ENCODE measurements at places on chromosomes 4 and X. TPM values are rescaled to one million over a fixed set of nuclear protein-coding genes. Genes with fewer than 3 reads are reported as not detected.

DNA sequence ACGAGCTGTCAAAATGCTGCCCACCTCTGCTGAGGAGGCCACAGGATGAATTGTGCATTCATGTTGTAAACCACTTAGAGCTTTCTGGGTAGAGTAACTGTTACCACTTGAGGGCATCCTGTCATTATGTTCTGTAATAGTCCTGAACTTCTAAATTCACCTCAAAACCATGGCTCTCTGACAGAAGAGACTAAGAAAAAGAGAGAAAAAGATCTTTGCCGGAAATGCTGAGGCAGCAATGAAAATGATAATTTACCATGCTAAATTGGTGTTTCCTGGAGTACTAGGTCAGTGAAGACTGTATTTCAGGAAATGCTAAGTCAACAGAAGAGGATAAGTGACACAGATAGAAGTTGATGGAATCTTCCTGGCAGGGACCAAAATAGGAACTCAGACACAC is 942.3 kb upstream of the SLIT2 start:
- H3K4me1 ChIP-seq = no peaks in the 10 kb centered on the region
- no peak overlapping the region for H3K4me3 ChIP-seq
- no peaks in the 10 kb centered on the region for H3K27me3 ChIP-seq
- no peaks in the 10 kb centered on the region for H3K36me3 ChIP-seq

GRCh38 chr4:80685214-80685613 is 345.3 kb upstream of the BMP3 start:
- no peaks in the 10 kb centered on the region for H3K27me3 ChIP-seq
- no peak overlapping the region for H3K27ac ChIP-seq
- no peak for DNase-seq
- no peaks in the 10 kb centered on the region for H3K4me1 ChIP-seq
- H3K4me3 ChIP-seq = no peak overlapping the region

- H3K36me3 ChIP-seq = no peaks in the 10 kb centered on the region
- no peak overlapping the region for H3K4me3 ChIP-seq
- H3K4me1 ChIP-seq = no peaks in the 10 kb centered on the region
- no peaks in the 10 kb centered on the region for H3K27me3 ChIP-seq
Measured at GRCh38 chr4:39227906-39228305, 45.6 kb downstream of the WDR19 start.

DNA sequence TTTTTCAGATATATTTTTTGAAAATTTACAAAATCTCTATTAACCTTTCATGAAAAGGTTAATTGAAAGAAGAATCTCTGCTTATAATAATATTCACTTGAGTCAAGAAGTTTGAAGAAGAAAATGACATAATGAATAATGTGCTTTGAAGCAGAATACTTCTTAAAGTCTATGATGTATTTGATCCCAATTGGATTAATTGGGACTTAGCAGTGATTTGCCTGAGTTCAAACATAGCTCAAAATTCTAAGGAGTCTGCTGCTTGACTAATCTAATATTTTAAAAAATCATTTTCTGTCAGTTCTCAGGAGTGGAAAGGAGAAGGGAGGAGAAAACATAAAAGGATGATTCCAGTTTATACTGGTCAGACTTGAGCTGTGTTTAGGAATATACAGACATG is 1150.4 kb upstream of the INTU start:
- no peak for DNase-seq
- no peaks in the 10 kb centered on the region for H3K36me3 ChIP-seq
- no peak overlapping the region for H3K27ac ChIP-seq
- no peaks in the 10 kb centered on the region for H3K4me1 ChIP-seq
- no peak overlapping the region for H3K4me3 ChIP-seq

DNA sequence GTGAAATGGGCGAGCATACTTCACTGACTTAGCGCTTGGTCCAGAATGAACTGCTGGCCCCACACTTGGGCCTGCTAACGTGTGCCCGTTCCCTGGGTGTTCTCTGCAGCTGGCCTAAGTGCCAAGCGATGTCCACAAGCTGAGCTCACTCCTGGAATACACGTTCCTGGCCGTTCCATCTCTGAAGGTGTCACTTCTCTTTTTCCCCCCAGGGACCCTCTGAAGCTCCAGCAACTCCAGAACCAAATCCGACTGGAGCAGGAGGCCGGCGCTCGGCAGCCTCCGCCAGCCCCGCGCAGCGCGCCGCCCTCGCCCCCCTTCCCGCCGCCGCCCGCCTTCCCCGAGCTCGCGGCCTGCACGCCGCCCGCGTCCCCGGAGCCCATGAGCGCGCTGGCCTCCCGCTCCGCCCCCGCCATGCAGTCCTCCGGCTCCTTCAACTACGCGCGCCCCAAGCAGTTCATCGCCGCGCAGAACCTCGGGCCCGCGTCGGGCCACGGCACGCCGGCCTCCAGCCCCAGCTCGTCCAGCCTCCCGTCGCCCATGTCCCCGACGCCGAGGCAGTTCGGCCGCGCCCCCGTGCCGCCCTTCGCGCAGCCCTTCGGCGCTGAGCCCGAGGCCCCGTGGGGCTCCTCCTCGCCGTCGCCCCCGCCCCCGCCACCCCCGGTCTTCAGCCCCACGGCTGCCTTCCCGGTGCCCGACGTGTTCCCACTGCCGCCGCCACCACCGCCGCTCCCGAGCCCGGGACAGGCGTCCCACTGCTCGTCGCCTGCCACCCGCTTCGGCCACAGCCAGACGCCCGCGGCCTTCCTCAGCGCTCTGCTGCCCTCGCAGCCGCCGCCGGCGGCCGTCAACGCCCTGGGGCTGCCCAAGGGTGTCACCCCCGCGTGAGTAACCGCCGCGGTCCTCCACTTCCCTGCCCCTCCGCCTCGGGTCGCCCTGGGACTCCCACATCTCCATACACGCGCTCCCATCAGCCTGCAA is 132.3 kb downstream of the CBR4 start:
- H3K27me3 ChIP-seq = no peaks in the 10 kb centered on the region
- H3K27ac ChIP-seq = no peak overlapping the region
- H3K36me3 ChIP-seq = no peaks in the 10 kb centered on the region
- peak overlapping the region; percentile 32 for H3K4me3 ChIP-seq

DNA sequence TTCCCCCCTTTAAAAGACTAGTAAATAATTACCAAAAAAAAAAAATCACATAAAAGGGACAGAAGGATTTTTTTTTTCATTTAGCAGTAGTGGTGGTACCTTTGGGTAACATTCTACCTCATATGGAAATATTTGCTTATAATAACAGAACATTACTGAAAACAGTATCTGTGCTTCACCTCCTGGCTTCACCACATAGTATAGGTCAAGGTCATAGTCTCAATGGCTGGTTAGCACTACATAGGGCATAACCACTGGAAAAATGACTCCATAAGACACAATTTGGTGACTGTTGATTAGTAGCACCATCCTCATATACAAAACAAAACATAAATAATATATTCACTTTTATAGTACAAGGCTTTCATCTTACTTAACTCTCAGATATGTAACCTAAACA is 34.7 kb downstream of the MANBA start:
- no peak overlapping the region for H3K4me3 ChIP-seq
- H3K27me3 ChIP-seq = no peaks in the 10 kb centered on the region
- no peaks in the 10 kb centered on the region for H3K4me1 ChIP-seq

GRCh38 chr4:97994765-97995465 is 148.4 kb downstream of the STPG2 start:
- H3K27ac ChIP-seq = no peak overlapping the region
- no peak overlapping the region for H3K4me3 ChIP-seq
- no peaks in the 10 kb centered on the region for H3K27me3 ChIP-seq
- no peaks in the 10 kb centered on the region for H3K4me1 ChIP-seq
- H3K36me3 ChIP-seq = no peaks in the 10 kb centered on the region
- DNase-seq = no peak

DNA sequence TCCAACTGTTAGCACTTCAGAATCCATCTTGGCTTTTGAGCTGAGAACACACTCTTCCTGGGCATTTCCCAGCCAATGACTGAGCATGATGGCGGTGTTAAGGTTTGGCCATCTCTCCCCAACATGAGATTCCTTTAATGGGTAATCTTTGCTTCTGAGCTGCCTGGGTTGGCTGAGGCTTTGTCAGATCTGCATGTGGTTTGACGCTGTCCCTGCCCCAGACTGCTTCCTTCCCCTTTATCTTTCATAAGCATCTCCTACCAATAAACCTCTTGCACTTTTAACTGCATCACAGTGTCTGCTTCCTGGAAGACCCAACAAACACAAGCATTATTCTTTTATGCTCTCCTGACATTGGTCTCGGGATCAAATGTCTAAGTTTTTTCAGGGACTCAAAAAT is 31.5 kb upstream of the DIPK2B start:
- no peak overlapping the region for H3K4me3 ChIP-seq
- no peaks in the 10 kb centered on the region for H3K36me3 ChIP-seq
- H3K4me1 ChIP-seq = no peaks in the 10 kb centered on the region
- H3K27me3 ChIP-seq = no peaks in the 10 kb centered on the region
- H3K27ac ChIP-seq = no peak overlapping the region
- no peak for DNase-seq

DNA sequence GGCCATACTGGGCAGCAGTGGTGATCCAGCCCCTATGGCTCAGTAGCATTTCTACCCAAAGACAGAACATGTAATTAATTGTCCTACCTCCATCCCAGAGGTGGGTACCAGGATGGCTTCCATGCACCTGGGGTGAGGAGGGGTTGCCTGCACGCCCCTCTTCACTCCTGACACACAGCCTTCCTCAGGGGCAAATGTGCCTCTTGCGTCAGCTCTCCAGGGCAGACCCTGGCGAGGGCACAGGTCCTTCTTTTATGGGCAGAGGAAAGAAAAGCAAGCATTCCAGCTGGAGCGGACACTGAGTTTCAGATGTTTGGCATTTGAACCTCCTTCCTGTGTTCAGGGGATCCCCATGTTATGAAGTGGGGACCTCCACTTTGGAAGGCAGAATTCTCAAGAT is 95.6 kb downstream of the PHKA2 start:
- no peaks in the 10 kb centered on the region for H3K27me3 ChIP-seq
- DNase-seq = no peak
- no peaks in the 10 kb centered on the region for H3K4me1 ChIP-seq
- no peak overlapping the region for H3K4me3 ChIP-seq

DNA sequence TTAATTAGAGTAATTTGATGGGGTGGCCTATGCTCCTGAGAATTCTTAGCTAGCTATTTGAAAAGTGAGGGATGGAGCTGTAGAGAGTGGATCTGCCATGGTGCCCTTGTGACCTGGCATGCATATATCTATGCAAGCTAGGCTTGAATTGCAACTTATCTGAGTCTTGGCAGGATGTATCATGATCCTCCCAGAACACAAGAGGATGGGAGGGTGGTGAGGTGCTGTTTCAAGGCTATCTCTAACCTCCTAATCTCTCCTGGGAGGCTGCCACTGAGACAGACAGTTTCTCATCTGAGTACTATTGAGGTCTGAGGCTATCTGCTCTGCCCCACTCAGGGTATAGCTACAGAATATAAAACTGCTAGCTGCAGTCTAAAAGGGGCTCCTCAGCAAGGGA is 56.6 kb downstream of the BRCC3 start:
- no peaks in the 10 kb centered on the region for H3K4me1 ChIP-seq
- no peaks in the 10 kb centered on the region for H3K36me3 ChIP-seq
- H3K4me3 ChIP-seq = no peak overlapping the region
- H3K27ac ChIP-seq = no peak overlapping the region

- no peaks in the 10 kb centered on the region for H3K4me1 ChIP-seq
- no peaks in the 10 kb centered on the region for H3K27me3 ChIP-seq
- H3K36me3 ChIP-seq = peaks cover 4% of the 10 kb centered on the region
- no peak overlapping the region for H3K27ac ChIP-seq
- DNase-seq = no peak
Measured at GRCh38 chrX:2960861-2961515, 31.8 kb upstream of the ARSD start.

The GPC3 gene
- 2.0 TPM for total RNA-seq

The ARHGAP36 gene
- not detected for total RNA-seq

Measured in colonic mucosa (tissue), 4 donors.